ENCODE measurements at places on chromosomes 3 and 15.

GRCh38 chr3:10475983-10476382, 29.4 kb downstream of the ATP2B2 start:
- no peak for DNase-seq

- no peak for DNase-seq
These were observed 505.9 kb downstream of the ZIC1 start for GRCh38 chr3:147915057-147915456.

DNA sequence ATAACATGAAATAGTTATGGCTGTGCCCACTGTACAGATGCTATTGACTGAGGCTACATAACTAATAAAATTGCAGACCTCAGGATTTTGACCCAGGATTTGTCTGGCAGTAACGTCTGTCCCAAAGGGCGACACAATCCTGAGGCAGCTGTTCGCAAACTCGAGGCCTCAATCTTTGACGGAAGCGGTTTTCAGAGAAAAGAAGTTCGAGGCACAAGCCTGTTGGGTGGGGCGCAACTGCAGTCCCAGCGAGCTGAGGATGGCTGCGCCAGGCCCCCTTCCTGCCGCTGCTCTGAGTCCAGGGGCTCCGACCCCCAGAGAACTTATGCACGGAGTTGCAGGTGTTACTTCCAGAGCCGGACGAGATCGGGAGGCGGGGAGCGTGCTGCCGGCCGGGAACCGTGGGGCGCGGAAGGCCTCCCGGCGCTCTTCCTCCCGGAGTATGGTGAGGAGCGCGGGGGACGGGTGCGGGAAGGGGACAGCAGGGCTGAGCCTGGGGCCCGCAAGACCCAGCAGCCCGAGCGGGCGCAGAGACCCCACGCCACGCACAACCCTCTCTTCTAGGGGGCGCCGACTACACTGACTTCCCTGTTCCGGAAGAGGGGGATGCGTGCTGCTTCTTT, at the start of gene PARP15:
Gene PARP15, plus strand, starts transcription at position 242 of the 623 bp plus-strand sequence. Its CDS starts 18 bp downstream, at position 260.
- DNase-seq: no peak

- no peak for DNase-seq
These were observed 47.3 kb upstream of the NR2C2 start for GRCh38 chr3:14899993-14900618.

GRCh38 chr15:90287101-90287500, 21.6 kb downstream of the NGRN start:
- no peak for DNase-seq

DNA sequence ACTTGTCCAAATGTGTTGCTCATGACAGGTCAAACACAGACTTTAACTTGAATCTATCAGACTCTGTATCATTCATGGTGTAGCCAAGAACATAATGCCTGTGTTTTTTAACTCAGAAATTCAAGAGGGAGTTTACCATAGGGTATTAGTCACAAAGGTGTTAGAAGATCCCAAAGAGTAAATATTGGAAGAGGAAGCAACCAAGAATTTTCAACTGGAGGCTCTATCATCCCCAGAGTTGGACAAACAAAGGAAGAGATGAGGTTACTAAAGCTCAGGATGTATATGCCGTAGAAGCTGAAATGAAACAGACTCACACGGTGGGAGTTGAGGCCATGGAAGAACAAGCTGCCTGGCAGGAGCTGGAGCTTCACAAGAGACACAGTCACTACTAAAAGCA, 116.2 kb upstream of the COL8A1 start:
- no peak for DNase-seq

Measured in smooth muscle cell of the brain vasculature (primary cell).